ENCODE measurements at places on chromosomes 6 and 20.

DNA sequence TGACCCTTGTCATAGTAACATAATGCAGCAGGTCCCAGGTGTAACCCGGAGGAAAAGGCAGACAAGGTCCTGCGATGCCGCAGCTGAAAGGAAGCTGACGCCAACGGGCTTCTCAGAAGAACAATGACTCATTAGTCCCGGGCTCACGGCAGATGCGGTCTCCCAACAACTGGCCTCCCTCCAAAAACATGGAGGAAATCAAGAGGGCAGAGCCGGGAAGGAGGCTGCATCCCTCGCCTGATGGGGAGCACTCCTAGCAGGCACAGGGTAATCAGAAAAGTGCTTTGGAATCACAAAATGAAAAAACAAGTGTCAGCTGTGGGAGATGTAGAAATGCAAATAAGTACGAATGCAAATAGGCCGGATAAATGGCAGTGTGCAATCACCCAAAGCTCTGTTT is 165.2 kb upstream of the AGPAT4 start:
- no peaks in the 10 kb centered on the region for H3K4me1 ChIP-seq
- H3K27me3 ChIP-seq, result peaks cover 3% of the 10 kb centered on the region
- H3K27ac ChIP-seq, result no peak overlapping the region
- H3K36me3 ChIP-seq, result no peaks in the 10 kb centered on the region

DNA sequence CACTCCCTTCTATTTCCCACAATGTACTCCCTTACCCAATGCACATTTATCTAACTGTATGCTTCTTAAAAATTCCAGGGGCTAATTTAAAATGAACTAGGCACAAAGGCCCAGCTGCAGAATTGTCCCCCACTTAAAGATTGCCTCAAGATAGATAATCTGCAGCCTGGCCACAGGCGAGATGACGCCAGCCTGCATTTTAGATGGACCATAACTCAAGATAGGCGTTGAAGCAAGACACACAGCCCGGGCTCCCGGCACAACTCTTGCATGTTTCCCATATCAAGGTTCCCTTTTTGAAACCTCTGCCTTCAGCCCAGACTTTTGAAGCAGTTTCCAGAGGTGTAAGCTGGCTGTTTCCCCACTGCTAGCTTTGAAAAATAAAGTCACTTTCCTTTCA is 3.2 kb upstream of the REPS1 start:
- no peak overlapping the region for H3K27ac ChIP-seq
- peaks cover 6% of the 10 kb centered on the region for H3K27me3 ChIP-seq

- no peak overlapping the region for H3K4me3 ChIP-seq
- H3K36me3 ChIP-seq, result no peaks in the 10 kb centered on the region
- no peak overlapping the region for H3K27ac ChIP-seq
- DNase-seq, result no peak
- peaks cover 5% of the 10 kb centered on the region for H3K27me3 ChIP-seq
- no peaks in the 10 kb centered on the region for H3K4me1 ChIP-seq
These were observed 562.2 kb upstream of the NOX3 start for GRCh38 chr6:156017838-156018237.

DNA sequence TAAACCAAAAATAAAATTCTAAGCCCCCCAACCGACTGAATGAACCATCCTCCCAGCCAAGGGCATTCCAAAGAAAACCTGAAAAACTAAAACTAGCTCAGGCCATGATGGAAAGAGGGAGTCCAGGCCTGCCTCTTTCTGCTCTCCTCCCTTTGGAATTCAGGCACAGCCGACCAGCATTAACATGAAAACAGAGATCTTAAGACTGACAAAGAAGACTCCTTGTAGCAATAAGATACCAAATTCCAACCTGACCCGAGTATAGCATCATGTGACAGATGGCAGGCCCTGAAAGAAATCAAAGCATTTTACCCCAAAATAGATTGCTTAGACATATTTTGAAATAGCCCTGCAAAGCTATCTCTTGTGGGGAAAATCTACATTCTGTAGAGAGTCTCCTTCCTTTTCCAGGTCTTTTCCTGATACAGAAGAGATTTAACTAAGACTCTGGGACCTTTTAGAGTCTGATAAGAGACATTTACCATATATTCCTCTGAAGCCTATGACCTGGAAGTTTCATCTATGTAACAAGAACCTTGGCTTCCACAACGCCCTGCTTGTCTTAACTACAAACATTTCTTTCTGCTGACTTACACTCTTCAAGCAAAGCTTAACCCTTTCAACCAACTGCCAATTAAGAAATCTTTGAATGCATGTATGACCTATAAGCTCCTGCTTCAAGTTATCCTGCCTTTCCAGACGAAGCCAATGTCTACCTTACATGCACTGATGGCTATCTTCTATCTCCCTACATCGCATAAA is 22.2 kb upstream of the TXLNB start:
- H3K4me1 ChIP-seq, result no peaks in the 10 kb centered on the region
- H3K36me3 ChIP-seq, result no peaks in the 10 kb centered on the region
- no peak overlapping the region for H3K27ac ChIP-seq

GRCh38 chr20:62596921-62597320 is 45.4 kb upstream of the SLCO4A1 start:
- peaks cover 15% of the 10 kb centered on the region for H3K27me3 ChIP-seq
- H3K4me1 ChIP-seq, result peaks cover 13% of the 10 kb centered on the region
- no peaks in the 10 kb centered on the region for H3K36me3 ChIP-seq
- no peak overlapping the region for H3K4me3 ChIP-seq
- no peak overlapping the region for H3K27ac ChIP-seq
- DNase-seq, result no peak

GRCh38 chr6:145155873-145156782 is 579.2 kb downstream of the EPM2A start:
- H3K4me1 ChIP-seq, result no peaks in the 10 kb centered on the region
- H3K4me3 ChIP-seq, result no peak overlapping the region
- no peaks in the 10 kb centered on the region for H3K36me3 ChIP-seq
- peaks cover 2% of the 10 kb centered on the region for H3K27me3 ChIP-seq
- H3K27ac ChIP-seq, result no peak overlapping the region
- DNase-seq, result no peak

DNA sequence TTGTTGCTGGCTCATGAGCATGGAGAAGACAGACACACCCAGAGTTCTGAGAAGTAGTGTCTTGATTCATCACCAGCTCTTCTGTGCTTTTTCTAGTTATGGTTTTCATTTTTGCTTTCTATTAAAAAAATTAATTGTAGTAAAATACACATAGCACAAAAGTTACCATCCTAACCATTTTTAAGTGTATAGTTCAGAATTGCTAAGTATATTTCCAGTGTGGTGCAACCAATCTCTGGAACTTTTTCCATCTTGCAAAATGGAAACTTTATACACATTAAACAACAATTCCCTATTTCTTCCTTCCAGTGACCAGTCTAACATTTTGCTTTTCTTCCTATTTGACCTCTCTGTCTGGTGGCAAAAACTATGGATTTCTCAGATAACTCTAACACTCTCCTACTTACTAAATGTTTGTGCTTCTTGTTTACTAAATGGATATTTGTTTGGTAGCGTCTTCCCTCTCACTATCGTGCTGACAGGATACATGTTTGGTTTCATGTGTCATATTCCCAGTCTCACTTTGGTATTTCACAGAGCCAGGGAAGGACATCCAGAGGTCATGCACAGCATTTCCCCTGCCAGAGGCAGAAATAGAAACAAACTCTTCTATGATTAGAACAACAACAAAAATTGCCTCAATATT is 40.6 kb downstream of the TXLNB start:
- peaks cover 1% of the 10 kb centered on the region for H3K27me3 ChIP-seq
- peaks cover 32% of the 10 kb centered on the region for H3K4me1 ChIP-seq
- H3K4me3 ChIP-seq, result no peak overlapping the region

- no peak overlapping the region for H3K4me3 ChIP-seq
- no peak overlapping the region for H3K27ac ChIP-seq
- peaks cover 4% of the 10 kb centered on the region for H3K27me3 ChIP-seq
- no peak for DNase-seq
- no peaks in the 10 kb centered on the region for H3K36me3 ChIP-seq
These were observed 121.2 kb upstream of the SASH1 start for GRCh38 chr6:148221196-148221979.

DNA sequence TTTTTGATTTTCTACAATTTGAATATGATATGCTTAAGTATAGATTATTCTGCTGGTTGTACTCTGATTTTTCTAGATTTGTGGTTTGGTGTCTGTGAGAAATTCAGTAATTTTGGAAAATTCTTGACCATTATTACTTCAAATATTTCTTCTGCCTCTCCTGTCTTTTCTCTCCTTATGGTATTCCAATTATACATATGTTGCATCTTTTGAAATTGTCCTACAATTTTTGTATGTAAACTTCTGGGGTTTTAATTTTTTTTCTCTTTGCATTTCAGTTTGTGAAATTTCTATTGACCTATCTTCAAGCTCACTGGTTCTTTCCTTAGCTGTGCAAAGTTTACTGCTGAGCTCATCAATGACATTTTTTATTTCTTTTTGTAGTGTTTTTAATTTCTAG is 534.4 kb upstream of the SLC35B3 start:
- H3K36me3 ChIP-seq, result no peaks in the 10 kb centered on the region
- DNase-seq, result no peak

GRCh38 chr6:105769987-105770386 is 316.1 kb upstream of the PRDM1 start:
- DNase-seq, result no peak
- H3K27me3 ChIP-seq, result peaks cover 2% of the 10 kb centered on the region
- H3K4me3 ChIP-seq, result no peak overlapping the region
- H3K4me1 ChIP-seq, result no peaks in the 10 kb centered on the region
- H3K36me3 ChIP-seq, result no peaks in the 10 kb centered on the region
- no peak overlapping the region for H3K27ac ChIP-seq

DNA sequence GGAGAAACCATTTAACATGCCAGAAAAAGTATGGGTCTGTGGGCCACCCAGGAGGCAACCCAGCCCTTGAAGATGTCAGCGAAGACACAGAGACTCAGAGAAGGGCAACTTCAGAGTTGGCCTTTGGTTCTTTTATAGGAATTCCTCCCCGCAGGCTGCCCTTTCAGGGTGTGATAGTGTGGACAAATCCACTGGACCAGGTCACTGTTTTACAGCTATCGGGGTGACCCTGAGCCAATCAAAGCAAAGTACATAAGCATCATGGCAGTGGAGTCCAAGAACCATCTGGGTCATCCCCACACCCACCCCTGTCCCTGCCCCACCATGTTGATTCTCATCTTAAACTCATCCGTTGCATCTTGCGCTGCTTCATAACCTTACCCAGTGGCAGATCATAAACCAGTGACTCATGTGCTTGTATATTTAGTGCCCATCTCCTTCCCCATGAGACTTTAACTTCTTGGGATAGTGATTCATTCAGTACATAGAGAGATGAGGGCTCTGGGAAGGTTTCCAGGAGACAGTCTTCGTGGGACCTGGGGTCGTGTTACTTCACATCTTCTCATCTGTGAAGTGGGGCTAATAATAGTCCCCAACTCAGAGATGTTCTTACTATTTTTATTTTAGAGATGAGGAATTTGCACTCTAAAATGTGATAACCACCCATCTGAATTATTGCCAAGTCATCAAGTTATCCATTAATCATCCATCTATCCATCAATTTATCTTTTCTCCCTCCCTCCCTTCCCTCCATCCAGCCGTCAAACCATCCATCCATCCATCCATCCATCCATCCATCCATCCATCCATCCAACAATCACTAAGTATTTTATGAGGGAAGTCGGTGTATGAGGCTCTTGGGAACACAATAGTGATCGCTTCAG is 51.0 kb downstream of the EDN3 start:
- no peak for DNase-seq
- no peaks in the 10 kb centered on the region for H3K36me3 ChIP-seq
- H3K27me3 ChIP-seq, result no peaks in the 10 kb centered on the region
- no peak overlapping the region for H3K4me3 ChIP-seq
- H3K27ac ChIP-seq, result no peak overlapping the region

DNA sequence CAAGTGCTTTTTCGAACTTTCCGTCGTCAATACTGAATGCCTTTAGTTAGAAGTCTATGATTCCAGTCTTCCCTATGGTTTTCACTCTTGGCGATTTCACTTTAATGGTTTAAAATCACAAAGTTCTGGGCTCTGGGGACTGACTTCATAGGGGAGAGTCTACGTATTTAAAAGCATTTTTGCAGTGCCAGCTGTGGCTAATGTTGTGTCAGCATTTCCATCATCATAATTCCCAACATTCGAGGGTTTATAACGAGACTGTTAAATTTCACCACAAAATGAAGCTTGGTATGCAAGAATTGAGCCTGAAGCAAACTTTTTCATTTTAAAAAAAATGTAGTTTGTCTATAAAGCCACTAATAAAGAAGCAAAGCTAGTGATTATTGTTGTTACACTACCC is 242.7 kb downstream of the SOX4 start:
- no peak overlapping the region for H3K4me3 ChIP-seq
- DNase-seq, result no peak
- H3K27ac ChIP-seq, result no peak overlapping the region
- peaks cover 1% of the 10 kb centered on the region for H3K27me3 ChIP-seq

- peaks cover 40% of the 10 kb centered on the region for H3K4me1 ChIP-seq
- peaks cover 7% of the 10 kb centered on the region for H3K27me3 ChIP-seq
- peaks cover 2% of the 10 kb centered on the region for H3K36me3 ChIP-seq
- peak overlapping the region; percentile 93 for H3K27ac ChIP-seq
- DNase-seq, result no peak
- peak overlapping the region; percentile 98 for H3K4me3 ChIP-seq
These were observed 476 bp downstream of the AAR2 start for GRCh38 chr20:36236786-36237121.

DNA sequence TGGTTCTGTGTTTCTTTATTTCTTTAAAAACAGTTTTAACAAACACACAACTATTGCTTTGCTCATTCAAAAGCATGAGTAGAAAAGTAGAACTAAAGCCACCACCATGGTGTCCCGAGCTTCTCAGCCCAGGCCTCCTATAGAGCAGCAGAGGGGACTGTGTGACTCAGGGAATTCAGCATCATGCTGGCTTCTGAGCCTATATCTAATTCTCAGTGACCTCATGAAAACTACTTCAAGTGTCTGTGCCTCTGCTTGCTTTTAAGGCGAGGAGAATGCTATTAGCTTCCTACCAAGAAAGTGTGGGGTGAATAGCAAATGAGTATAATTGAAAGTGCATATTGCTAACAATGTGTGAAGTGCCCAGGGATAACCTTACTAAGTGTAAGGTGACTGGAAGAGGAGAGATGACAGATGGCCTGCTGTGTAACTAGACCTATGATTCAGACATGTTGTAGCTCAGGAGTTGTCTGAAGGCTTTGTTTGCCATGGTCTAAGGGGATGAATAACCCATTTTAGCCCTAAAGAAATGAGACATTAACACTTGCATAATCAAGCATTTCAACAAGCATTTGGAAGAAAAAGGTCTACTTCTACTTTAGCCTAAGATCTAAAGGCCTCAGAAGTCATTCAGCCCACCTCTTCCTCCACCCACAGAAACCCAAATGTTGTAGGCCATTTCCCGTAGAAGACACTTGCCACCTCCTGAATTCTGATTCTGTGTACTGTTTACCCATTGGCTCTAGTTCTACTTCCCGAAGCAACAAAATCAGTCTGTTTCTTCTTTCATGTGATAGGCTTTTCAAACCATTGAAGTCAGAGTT is 121.5 kb upstream of the ARG1 start:
- no peak overlapping the region for H3K4me3 ChIP-seq
- DNase-seq, result no peak
- peaks cover 1% of the 10 kb centered on the region for H3K27me3 ChIP-seq
- H3K4me1 ChIP-seq, result no peaks in the 10 kb centered on the region
- H3K27ac ChIP-seq, result no peak overlapping the region

Measured in immature natural killer cell (primary cell).